ENCODE measurements at places on chromosomes 6 and 20.
A peak's percentile ranks its signal among the peaks of the same experiment; 100 is the strongest.

DNA sequence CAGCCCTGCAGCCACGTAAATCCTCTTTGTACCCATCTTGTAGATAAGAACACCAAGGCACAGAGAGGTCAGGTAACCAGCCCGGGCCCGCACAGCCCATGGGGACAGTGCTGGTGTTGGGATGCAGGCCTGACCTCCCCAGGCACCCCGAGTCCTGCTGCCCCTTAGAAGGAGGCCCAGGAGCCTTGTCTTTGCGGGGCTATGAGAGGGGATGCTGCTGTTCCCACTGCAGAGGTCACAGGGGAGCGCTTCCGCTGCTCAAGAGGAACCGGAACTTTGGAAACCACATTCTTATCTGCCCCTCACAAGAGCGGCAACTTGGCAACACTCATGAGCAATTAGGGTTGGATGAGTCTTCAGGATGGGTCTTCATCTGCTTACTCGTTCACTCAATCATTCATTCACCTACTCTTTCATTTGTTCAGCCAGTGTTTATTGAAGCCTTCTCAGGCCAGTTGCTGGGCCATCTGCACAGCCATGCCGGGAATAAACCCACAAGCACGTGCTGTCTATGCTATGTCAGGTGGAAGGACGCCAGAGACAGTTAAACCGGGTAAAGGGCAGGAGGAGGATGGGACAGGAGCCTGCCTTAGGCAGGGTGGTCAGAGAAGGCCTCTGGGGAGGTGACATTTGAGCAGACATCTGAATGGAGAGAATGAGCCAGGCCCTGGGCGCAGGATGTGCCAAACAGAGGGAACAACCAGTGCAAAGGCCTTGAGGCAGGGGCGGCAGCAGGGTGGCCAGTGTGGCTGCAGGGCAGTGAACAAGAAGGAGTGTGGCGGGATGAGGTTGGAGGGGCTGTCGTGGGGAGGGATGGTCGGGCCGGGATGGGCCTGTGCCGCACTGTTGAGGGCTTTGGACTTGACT, 60.8 kb downstream of the RBM38 start:
- DNase-seq: peak; percentile 92

DNA sequence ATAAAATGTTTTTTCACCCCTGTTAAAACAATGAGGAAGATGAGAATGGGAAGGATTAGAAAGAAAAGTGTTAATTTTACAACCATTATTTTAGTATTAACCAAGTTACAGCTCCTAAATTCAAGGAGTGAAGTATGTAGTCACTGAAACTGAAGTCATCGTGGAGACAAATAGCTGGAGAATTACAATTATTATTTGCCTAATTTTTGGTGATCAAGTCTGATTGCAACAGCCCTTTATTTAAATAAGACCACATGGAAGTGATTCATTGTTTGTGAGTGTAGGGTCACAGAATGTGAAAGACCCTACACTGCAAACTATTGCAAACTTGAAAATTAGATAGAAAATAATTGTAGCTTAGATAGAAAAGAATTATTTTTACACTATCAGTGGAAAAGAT, 292.4 kb downstream of the CENPW start:
- DNase-seq: no peak

DNA sequence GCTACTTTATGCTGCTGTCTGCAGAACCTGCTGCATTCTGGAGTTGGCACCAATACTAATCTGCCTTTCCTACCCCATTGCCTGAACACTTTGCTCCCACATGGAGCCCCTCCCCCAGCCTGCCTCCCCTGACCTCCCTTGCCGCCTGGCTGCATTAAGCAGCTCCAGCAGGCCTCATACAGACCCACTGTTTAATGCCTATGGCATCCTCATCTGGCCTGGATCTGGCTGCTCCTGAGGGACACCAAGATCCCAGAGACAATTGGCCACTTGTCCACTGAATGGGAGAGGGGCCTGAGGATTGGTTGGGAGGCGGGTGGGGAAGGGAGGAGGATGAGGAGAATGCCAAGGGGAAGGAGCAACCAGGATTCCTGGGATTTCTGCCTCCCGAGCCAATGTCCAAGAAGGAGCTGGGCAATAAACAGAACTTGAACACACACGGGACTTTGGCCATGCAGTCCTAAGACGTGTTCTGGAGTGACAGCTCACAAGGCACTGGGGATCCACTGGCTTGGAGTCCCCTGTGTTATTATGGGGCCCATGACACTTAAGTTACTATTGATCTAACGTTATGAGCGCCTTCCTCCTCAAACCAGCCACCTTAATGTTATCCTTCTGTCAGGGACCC, 10.4 kb upstream of the KCNK5 start:
- no peak for DNase-seq

DNA sequence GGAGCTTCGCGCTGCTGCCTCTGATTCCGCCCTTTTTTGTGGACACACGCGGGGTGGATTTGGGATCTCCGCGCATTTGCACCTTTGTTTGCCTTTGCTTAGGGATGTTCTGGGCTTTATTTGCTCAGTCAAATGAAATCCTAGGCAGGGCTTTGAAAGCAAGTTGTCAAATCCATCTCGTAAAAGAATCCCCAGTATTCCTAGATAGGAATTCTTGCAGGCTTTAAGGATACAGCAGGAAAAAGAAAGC, 453 bp downstream of the CEP57L1 start:
- DNase-seq: peak; percentile 55

DNA sequence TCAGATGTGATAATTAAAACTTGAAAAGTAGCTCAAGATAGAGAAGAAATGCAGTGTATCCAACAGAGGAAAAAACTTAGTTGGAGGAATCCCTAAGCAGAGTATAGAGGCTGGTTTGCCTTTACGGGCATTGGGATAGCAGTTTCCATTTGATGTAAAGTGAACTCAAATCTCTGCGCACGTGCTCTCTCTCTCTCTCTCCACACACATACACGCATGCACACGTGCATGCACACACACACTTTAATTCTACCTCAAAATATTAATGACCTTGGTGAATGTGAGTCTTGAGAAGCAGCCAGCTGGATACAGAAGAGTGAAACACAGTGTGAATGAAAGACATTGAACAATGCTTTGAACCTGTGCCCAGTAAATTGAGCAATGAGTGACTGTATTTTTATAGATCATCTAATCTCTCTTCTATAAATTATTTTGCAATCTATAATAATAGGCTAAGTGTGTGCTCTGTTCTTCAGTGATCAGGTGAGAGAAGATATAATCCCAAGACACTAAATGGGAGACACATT, 247.7 kb upstream of the FAM83B start:
- no peak for DNase-seq

GRCh38 chr20:12886618-12887363, 122.0 kb upstream of the SPTLC3 start:
- no peak for DNase-seq

- no peak for DNase-seq
Measured at GRCh38 chr6:14243597-14243996, 126.0 kb downstream of the CD83 start.

- no peak for DNase-seq
Measured at GRCh38 chr6:39819228-39819627, 27.1 kb downstream of the DAAM2 start.

GRCh38 chr6:54876365-54876764, 29.8 kb downstream of the FAM83B start:
- no peak for DNase-seq

DNA sequence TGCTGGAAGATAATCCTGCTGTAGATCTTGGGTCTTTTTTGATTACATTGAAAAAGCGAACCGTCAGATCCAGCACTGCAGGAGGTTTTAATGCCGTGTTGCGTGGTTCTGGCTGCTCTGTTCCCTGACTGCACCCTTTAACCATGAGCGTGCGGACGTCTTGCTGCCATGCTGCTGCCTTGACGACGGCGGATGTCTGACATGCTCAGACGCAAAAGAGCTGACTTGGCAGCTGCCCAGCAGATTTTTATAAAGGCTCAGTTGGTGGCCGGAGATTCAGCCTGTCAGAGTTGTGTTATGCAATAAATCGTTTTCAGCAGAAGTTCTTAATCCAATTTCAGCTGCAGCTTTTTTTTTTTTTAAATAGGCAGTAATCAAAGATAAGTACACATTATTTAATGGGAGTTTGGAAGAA, 119.4 kb downstream of the JARID2 start:
- peak; percentile 99 for DNase-seq

DNA sequence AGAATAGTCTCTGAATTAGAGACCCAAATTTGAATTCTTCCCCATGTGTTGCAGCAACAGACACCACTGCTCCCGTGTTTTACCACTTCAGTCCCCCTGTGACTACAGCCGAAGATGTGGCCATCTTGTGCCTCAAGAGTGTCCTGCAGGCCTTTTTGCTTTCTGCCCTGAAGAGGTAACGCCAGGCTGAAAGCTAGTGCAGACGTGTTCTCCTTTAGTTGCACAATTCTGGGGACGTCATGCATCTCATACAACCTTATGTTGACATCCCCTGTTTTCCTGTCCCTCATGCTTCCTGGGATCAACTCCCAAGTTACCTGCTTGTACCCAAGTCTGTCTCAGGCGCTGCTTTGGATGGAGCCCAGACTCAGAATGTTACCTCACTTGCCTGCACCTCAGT, 69.1 kb upstream of the SLC22A23 start:
- no peak for DNase-seq

- no peak for DNase-seq
Measured at GRCh38 chr6:157235600-157236039, 87.7 kb downstream of the TMEM242 start.

DNA sequence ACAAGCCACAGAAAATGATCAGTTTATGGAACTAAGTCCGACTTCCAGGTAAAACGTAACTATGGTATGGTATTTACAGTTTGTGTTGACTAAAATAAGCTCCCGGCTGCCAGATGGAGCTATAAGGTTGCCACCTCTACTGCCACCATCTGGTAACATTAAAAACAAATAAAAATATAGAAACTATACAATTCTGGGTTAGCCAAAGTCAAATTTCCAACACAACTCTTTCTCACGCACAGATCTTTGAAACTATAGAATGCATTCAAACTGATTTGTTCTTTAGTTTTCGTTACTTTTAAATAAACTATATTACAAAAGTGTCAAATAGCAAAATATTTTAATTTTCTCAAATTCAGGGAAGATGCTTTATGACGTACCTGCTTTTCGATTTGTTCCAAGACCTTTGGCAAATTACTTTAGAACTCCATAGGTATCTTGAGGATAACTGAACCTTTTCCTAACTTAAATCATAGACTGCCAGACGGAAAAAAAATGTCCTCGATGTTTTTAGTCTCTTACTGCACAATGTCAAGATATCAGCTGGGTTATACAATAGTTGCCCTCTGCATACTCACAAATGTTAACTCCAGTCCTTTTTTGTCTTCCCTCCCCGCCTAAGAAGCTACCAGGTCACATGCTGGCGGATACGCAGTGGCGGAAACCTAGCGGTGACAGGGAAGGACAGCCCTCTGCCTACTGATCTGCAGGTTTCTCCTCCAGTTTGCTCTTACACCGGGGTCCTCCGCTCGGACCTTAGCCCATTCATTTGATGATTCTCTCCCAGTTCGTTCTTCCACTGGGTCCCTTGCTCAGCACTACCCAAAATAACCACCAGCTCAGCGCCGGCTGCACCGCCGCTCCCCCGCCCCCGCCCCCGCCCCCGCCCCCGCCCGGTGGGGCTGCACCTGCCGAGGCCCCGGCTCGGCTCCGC, 888 bp downstream of the SLC17A5 start:
- DNase-seq: peak; percentile 81

GRCh38 chr6:53241938-53242337, 93.3 kb upstream of the GCM1 start:
- peak; percentile 73 for DNase-seq

DNA sequence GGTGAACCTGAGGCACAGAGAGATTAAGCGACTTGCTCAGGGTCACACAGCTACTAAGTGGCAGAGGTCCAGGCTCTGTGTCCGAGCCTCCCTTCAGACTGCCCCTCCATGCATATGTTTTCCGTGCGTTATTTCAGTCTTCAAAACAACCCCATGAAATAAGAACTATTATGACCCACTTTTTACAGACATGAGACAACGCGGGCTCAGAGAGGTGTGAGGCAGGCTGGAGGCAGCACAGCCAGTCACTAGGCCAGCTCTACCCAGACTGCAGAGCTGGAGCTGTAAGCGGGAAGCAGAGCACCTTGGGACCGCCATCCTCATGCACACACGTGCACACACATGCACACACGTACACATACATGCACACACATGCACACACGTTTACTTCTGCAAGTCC, 62.3 kb downstream of the PSMG4 start:
- no peak for DNase-seq

GRCh38 chr6:50824552-50824951, 5.9 kb downstream of the TFAP2B start:
- DNase-seq: no peak

DNA sequence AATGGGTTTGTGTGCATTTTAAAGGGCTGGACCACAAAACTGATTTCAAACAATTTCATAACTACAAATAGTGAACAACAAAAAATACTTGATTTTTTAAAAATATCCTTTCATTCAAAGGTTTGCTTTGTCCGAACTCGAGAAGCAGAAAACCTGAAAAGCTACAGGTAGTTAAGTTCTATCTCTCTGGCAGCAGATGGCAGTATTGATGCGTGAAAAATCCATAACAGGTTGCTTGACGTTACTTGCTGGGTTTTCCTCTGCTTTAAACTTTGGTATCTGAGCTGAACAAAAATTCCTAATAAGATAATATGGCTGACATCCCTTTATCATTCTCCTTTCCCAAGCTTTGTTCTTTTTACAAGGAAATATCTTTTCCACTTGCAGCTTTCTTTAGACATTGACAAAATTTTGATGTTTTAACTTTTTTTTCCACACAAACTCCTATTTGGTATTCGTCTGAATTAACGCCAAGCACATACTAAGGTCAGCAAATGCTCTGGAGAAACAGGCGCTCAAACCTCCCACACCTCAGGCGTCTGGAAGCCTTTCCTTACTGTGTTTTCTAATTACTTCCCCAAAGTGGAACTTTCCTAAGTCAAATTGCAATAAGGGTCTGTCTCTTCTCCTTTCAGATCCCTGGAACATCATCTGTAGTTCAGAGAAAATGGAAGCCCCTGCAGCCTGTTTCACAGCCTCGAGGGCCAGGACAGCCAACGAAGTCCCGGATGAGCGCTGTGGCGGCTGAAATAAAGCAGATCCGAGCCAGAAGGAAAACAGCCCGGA, 50.3 kb upstream of the GFRAL start:
- peak; percentile 36 for DNase-seq

- peak; percentile 25 for DNase-seq
Measured at GRCh38 chr20:5160882-5161281, 34.1 kb downstream of the CDS2 start.

DNA sequence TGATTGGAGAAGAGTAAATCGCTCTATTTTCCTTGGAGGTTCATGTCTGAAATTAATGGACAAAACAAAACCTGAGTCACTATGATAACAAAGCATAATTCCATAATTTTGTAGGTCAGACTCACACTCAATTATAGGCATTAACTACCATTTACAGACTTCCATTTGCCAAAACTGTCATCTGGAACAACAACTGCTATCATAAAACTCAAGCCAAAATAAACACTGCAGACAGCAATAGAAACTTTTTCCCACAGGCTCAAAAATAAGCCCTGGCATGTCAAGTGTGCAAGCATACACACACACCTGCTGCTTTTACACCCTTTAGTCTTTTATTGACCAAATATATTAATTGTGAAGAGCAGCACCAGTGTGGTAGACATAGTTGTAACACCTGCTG, 7.1 kb downstream of the MRPS10 start:
- no peak for DNase-seq

- DNase-seq: peak; percentile 10
Measured at GRCh38 chr6:94071835-94072234, 652.5 kb upstream of the EPHA7 start.
